ENCODE measurements at places on chromosomes 16 and 17.
A peak's percentile ranks its signal among the peaks of the same experiment; 100 is the strongest.

DNA sequence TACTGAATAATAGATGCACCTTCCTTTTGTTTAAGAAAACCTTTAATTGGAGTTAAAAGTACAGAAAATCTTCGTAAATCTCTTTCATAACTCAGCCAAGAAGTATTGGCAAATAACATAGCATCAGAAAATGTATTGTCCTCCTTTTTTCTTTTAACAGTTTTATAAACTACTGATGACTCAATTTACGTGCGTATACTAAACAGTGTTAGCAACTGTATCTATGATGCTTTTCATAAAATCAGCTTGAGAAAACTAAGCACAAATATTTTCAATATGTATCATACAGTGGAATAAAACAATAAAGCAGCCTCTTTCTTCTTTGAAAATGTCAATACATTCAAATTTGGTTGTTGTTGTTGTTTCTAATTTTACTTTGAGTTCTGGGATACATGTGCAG is 88.6 kb downstream of the STXBP4 start:
- no peak for DNase-seq

DNA sequence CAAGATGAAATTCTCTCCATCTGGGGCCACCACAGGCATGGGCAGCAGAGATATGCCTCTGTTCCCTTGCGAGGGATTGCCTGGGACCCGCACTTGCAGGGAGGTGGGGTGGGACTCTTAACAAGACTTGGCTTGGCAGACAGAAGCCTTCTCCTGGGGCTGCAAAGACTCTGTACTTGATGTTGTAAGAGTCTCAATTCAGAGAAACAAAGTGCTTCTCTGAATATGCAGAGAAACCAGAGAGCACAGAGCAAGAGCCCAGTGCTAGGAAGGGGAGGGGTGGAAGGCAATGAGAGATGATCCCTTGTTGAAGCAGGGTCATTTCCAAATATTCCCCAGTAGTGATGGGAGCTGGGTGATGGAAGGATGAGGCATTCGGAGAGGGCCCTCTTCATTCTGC is 2.2 kb downstream of the MMP28 start:
- no peak for DNase-seq

GRCh38 chr16:61606581-61606980 is 429.7 kb downstream of the CDH8 start:
- DNase-seq = no peak

GRCh38 chr16:81707411-81708265 is 71.5 kb upstream of the PLCG2 start:
- peak; percentile 52 for DNase-seq

DNA sequence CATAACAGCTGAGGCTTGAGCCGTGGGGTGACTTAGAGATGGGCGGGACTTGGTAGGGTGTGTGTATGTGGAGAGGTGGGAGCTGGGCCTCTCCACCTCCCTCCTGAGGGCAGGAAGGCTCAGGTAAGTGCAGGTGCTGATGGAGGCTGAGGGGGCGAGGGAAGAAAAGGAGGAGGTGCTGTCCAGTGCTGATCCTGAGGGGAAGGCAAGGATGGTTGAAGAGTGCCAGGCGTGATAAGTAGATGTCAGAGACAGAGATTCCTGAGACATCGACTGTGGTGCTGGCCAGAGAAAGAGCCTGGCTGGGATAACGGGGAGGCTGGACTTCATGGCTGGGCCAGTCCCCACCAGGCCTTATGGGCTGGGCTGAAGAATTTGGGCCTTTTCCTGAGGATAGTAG is 159.1 kb downstream of the SDK2 start:
- DNase-seq = no peak

DNA sequence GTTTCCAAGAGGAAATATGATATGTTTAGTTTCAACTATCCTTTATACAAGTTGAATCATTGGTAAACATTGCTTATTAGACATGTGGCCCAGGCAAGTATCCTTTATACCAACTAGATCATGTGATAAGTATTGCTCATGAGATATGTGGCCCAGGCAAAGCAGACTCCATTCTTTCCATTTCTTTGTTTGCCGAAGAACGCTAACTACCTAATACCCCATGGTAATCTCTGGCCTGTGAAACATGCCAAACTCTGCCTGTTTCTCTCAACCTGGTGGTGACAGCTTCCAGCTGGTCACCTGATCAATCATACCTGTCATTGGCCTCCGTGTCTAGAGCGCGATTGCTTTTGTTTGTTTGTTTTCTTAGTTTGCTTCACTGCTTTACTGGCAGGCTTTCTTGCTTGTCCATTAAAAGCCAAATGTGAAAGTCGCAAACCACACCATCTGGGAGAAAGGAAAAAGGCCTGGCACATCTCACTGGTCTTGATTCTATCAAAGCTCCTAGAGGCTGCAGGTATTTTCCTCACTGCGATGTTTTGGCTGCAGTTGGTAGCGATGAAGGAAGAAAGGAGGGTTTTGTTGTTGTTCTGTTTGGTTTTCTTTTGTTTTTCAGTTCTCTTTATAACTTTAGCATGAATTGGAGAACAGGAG is 686.2 kb downstream of the KCNJ2 start:
- DNase-seq = peak; percentile 17

GRCh38 chr17:55037828-55038227 is 69.3 kb downstream of the STXBP4 start:
- DNase-seq = no peak

GRCh38 chr17:44191941-44192496 is 5.2 kb downstream of the TMUB2 start:
- no peak for DNase-seq
